ENCODE measurements at places on chromosomes 5 and 9. TPM values are rescaled to one million over a fixed set of nuclear protein-coding genes. Genes with fewer than 3 reads are reported as not detected.

- H3K4me1 ChIP-seq: peaks cover 14% of the 10 kb centered on the region
- peak overlapping the region; percentile 65 for H3K27ac ChIP-seq
- H3K36me3 ChIP-seq: no peaks in the 10 kb centered on the region
These were observed 789 bp downstream of the ACER2 start for GRCh38 chr9:19409401-19410194.

- H3K4me3 ChIP-seq: no peak overlapping the region
- no peak overlapping the region for H3K27ac ChIP-seq
- no peaks in the 10 kb centered on the region for H3K4me1 ChIP-seq
- no peaks in the 10 kb centered on the region for H3K27me3 ChIP-seq
These were observed 10.0 kb downstream of the MEF2C start for GRCh38 chr5:88872971-88873370.

DNA sequence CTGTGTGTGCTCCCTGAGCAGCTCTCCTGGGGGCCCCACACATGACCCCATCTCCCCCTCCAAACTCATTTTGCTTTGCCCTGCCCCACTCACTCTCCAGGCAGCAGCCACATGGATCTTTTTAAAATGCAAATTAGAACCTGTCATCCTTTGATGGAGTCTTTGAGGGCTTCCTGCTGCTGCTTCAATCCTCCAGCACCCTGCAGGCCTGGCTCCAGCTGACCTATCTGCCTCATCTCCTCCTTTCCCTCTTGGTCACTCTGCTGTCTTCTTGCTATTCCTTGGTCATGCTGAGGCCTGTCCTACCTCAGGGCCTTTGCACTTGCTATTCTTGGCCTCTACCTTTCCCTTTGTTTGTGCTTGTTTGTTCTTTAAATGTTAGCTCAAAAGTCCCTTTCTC lies 17.9 kb downstream of the NDST1 start:
- H3K4me3 ChIP-seq: no peak overlapping the region
- no peaks in the 10 kb centered on the region for H3K27me3 ChIP-seq
- DNase-seq: no peak
- H3K4me1 ChIP-seq: peaks cover 52% of the 10 kb centered on the region

DNA sequence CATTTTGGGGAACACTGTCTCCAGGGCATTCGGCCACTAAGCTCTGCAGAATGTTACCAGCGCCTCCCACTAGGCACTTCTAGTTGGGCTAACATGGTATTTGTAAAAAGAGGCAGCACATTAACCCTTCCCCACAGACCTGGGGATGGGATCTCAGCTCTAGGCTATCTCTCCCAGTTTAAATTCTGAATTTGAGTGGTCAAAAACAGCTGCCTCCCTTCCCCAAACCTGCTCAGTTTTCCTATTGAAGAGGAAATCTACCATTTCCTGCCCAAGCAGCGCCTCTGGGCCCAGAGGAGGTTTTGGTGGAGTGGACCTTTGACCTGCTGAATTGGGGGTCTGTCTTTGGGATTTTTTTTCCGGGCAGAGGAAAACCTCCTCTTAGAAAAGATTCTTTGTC lies 53.2 kb downstream of the ENC1 start:
- H3K27me3 ChIP-seq: no peaks in the 10 kb centered on the region
- H3K4me3 ChIP-seq: no peak overlapping the region
- DNase-seq: no peak
- H3K4me1 ChIP-seq: no peaks in the 10 kb centered on the region
- no peaks in the 10 kb centered on the region for H3K36me3 ChIP-seq

- no peaks in the 10 kb centered on the region for H3K36me3 ChIP-seq
- H3K4me3 ChIP-seq: peak overlapping the region; percentile 26
- H3K27me3 ChIP-seq: no peaks in the 10 kb centered on the region
- H3K4me1 ChIP-seq: no peaks in the 10 kb centered on the region
- peak; percentile 35 for DNase-seq
- H3K27ac ChIP-seq: no peak overlapping the region
These were observed 33.3 kb downstream of the DMRT2 start for GRCh38 chr9:1083325-1083913.

DNA sequence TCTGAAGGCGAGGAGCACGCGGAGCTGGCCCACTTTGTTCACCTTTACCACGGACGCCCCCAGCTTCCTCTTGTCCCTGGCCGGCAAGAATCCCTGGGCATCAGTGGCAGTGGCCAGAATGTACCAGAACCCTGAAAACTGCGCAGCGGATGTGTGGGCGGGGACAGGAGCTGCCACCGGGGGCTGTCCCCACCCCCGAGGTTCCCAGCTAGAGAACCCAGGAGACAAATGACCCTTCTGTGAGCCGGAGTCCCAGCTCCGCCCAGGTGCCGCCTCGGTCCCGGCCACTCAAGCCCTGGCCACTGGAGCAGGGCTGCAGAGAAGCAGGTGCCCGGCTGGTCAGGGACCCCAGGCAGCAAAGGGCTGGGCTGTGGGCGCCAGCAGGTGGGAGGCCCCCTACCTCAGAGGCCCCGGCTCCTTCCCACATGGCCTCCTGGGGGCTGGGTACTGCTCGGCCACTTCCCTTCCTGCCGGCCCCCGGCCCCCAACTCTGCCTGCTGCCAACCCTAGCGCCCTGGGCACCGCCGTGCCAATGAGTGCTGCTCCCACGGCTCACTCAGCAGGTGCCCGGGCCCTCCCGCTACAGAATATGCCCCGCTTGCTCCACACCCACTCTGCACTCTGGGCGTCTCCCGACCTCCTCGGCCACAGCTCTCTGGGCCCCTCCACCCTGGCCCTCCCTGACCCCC lies 713 bp downstream of the LCN10 start:
- H3K4me1 ChIP-seq: peaks cover 21% of the 10 kb centered on the region
- peaks cover 3% of the 10 kb centered on the region for H3K36me3 ChIP-seq
- H3K27ac ChIP-seq: no peak overlapping the region
- no peak for DNase-seq
- H3K4me3 ChIP-seq: no peak overlapping the region
- H3K27me3 ChIP-seq: peaks cover 23% of the 10 kb centered on the region

DNA sequence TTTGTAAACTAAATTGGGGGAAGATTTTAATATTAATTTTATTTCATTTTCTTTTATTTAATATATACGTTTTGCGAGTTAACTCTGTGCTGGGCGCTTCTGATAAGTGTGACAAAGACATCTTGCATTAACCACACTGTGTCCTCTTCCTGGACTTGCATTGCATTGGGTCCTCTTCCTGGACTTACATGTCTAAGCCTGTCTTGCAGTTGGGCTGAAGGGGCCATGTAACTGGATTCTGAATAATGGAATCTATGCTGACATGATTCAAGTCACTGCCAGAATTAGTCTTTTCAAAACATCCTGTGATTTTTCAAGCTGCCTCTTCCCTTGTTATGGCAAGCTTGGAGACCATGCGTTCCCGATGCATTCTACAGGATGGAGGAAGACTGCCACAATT lies 122.6 kb downstream of the TRIM32 start:
- H3K36me3 ChIP-seq: no peaks in the 10 kb centered on the region
- H3K27me3 ChIP-seq: no peaks in the 10 kb centered on the region
- no peaks in the 10 kb centered on the region for H3K4me1 ChIP-seq

DNA sequence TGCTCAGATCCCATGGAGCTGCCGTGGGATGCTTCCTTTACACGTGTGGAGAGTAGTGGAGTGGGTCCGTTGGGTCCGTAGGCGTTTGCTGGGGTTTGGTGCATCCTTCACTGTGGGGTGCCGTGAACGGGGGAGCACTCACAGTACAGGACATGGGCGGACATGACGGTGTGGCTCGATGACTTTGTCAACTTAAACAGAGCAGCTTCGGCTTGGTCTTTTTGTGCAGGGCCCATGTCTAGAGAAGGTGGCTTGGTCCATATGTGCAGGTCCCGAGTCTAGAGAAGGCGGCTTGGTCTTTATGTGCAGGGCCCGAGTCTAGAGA lies 26.4 kb upstream of the EXOC3 start:
- no peak overlapping the region for H3K27ac ChIP-seq
- no peak overlapping the region for H3K4me3 ChIP-seq
- DNase-seq: no peak
- H3K4me1 ChIP-seq: peaks cover 25% of the 10 kb centered on the region
- peaks cover 9% of the 10 kb centered on the region for H3K36me3 ChIP-seq

DNA sequence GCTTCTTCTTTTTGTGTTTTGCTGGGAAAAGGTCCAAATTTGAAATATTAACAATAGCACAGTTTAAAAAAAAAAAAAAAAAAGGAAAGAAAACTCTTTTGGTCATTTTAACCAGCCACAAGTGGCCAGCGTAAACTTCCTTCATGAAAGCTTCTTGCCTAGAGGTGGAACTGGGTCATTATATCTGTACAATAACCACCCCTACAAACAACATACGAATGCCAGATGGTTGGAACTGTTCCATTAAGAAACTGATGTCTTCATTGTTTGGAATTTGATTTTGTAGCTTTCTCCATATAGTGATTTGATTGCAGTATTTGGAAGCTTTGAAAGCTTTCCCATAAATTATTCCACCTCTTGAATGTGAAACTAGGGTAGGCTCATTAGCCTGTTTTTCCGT lies 18.3 kb upstream of the LPAR1 start:
- no peaks in the 10 kb centered on the region for H3K4me1 ChIP-seq
- DNase-seq: no peak
- H3K4me3 ChIP-seq: no peak overlapping the region
- no peaks in the 10 kb centered on the region for H3K27me3 ChIP-seq
- no peaks in the 10 kb centered on the region for H3K36me3 ChIP-seq
- no peak overlapping the region for H3K27ac ChIP-seq

- no peaks in the 10 kb centered on the region for H3K27me3 ChIP-seq
- H3K4me1 ChIP-seq: no peaks in the 10 kb centered on the region
- H3K27ac ChIP-seq: no peak overlapping the region
These were observed 72.2 kb downstream of the PTCD2 start for GRCh38 chr5:72392326-72392733.

GRCh38 chr9:100445161-100445902 lies 18.4 kb downstream of the MSANTD3 start:
- H3K36me3 ChIP-seq: peaks cover 8% of the 10 kb centered on the region
- H3K27me3 ChIP-seq: no peaks in the 10 kb centered on the region
- H3K4me1 ChIP-seq: peaks cover 4% of the 10 kb centered on the region
- H3K4me3 ChIP-seq: no peak overlapping the region
- H3K27ac ChIP-seq: no peak overlapping the region

GRCh38 chr5:111255169-111255568 lies 31.0 kb downstream of the CAMK4 start:
- H3K27ac ChIP-seq: no peak overlapping the region
- no peak overlapping the region for H3K4me3 ChIP-seq

DNA sequence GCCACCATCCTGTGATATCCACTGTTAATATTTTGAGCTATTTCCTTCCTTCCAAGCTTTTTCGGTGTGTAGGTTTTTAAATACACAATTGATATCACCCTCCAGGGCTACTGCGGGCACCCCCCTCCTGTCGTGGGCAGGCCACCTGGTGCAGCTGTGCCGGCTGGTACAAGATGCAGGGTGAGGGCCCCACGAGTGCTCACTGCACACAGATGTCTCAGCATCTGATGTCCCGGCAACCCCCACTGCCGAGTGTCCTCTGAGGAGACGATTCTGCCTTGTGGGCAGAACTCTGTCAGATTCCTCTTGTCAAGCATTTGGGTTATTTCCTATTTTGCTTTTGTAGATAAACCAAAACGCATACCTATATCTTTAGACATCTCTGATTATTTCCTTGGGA lies 25.1 kb downstream of the CACNA1B start:
- H3K4me3 ChIP-seq: no peak overlapping the region
- H3K36me3 ChIP-seq: peaks cover 15% of the 10 kb centered on the region
- peaks cover 10% of the 10 kb centered on the region for H3K4me1 ChIP-seq
- no peak overlapping the region for H3K27ac ChIP-seq

DNA sequence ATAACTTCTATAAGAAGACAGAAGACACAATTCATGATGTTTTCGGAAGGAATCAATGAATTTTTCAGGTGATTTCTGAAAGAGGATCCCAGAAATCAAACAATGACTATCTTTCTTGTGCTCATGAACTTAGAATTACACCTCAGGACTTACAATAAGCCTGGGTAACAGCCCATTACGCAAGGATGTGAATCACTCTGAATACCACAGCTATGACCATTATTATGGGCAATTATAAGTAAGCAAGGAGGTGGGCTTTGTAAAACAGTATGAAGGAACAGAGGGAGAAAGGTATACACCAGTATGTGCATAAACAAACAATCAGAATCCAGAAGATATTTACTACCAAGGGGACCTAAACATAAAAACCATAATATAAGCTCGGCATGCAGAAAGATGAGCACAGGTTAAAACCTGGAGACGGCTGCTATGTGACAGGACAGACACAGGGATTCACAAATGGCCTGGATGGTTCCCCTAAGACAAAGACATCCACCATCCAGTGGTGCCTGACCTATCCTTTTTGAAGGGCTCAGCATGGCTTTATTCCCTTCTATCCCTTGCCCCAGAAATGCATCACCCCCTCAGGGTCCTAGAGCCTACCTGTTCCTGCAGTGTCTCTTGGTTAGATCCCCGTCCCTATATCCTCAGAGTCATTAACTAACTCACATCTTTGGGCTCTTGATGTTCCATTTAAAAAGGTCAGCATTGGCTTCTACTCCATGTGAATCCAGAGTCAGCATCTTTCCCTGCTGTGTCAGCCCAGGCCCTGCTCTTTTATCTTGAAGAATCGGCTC lies 21.8 kb upstream of the PPP2CA start:
- H3K4me1 ChIP-seq: peaks cover 7% of the 10 kb centered on the region
- no peak overlapping the region for H3K4me3 ChIP-seq
- H3K36me3 ChIP-seq: no peaks in the 10 kb centered on the region
- H3K27ac ChIP-seq: no peak overlapping the region

DNA sequence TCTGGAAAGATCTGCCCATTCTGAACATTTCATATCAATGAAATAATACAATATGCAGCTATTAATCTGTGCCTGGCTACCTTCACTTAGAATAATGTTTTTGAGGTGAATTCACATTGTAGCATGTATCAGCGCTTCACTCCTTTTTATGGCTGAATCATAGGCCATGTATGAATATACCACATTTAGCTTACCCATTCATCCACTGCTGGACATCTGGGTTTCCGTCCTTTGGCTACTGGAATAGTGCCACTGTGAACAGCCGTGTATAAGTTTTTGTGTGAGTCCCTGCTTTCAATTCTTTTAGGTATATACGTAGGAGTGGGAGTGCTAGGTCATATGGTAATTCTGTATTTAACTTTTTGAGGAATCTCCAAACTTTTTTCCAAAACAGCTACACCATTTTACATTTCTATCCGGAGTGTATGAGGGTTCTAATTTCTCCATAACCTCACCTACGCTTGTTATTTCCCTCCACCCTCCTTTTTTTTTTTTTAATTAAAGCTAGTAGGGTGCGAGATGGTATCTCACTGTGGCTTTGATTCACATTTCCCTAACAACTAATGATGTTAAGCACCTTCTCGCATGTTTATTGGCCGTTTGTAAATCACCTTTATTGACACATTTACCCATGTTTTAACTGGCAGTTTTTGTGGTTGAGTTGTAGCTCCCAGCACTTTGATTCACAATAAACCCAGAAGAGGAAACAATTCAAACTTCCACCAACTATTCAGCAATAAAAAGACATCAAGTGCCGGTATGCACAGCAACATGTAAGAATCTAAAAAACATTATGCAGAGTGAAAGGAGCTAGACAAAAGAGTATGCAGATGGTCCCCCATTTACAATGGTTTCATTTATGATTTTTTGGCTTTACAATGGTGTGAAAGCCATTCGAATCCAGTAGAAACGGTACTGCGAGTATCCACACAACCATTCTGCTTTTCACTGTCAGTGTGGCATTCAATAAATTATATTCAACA lies 8.1 kb downstream of the SEMA4D start:
- H3K27ac ChIP-seq: no peak overlapping the region
- H3K4me1 ChIP-seq: peaks cover 23% of the 10 kb centered on the region
- H3K27me3 ChIP-seq: no peaks in the 10 kb centered on the region
- DNase-seq: no peak
- H3K36me3 ChIP-seq: peaks cover 8% of the 10 kb centered on the region

PCDHA12 gene
- polyA plus RNA-seq: 3.4 TPM

KIF12 gene
- polyA plus RNA-seq: 5.3 TPM

ANKRD33B gene
- polyA plus RNA-seq: 0.93 TPM

ST8SIA4 gene
- 12.8 TPM for polyA plus RNA-seq

TPD52L3 gene
- not detected for polyA plus RNA-seq

NSA2 gene
- 106 TPM for polyA plus RNA-seq

SYNPO gene
- polyA plus RNA-seq: 17.4 TPM

PLK2 gene
- 48.2 TPM for polyA plus RNA-seq

CCNI2 gene
- 18.5 TPM for polyA plus RNA-seq
